ENCODE measurements at places on chromosomes 13 and 19.
A peak's percentile ranks its signal among the peaks of the same experiment; 100 is the strongest.

DNA sequence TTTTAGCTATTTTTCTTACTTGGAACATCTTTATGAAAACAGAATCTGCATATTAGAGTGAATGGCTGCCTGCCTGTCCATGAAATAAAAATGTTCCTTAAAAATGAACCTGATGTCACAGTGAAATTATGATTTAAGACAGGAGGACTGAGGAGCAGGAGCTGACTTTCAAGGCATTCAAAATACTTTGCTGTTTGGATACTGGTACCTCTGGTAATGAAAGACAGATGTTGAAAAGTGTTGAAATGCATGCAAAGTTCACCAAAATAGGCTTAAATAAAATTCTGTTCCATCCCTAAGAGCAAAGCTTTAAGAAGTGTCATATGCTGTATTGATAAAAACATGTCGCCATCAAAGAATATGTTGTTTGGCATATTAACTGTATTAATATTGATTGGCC, 1.7 kb downstream of the ARHGEF7 start:
- DNase-seq, result no peak

DNA sequence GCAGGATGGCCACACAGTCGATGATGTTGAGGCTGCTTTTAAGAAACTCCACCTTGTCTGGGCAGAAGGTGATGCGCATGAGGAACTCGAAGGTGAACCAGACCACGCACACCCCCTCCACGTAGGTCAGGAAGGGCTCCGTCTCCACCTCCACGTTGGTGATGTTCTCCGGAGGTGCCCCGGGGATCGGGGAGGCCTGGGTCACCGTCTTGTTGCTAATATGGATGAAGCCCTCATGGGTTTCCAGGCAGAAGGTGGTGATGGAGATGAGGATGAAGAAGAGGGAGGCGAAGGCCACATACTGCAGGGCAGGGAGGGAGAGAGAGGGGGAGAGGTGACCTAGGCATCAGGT, 5.4 kb downstream of the KCNC3 start:
- DNase-seq, result no peak

DNA sequence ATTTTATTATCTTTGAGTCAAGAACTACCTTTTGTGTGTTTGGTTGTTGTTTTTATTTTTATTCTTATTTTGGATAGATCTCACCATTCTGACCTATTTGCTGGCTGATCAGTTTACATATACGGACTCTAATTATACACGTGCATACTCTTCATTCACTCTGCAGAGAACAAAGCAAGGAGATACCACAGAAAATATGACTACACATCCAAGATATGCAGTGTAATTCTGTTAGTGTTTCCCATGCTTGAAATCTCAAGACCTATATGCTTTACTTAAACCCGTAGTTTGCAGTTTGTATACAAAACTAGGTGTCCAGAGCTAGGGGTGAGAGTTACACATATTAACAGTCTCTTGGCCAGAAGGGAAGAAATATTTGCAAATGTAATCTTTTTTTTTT, 205.5 kb downstream of the DCLK1 start:
- no peak for DNase-seq

GRCh38 chr13:109105899-109106298, 476.5 kb downstream of the MYO16 start:
- no peak for DNase-seq

DNA sequence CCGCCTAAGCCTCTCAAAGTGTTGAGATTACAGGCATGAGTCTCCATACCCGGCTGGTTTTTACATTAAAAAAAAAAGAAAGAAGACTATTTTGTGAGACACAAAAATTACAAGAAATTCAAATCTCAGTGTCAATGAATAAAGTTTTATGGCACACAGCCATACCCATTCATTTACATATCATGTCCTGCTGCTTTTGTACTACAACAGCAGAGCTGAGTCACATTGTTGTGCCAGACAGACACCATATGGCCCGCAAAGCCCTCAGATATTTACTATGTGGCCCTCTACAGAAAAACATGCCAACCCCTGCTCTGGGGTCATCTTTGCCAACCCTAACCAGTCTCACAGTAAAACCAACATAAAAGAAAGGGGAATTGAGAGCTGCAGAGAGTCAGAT, 5.3 kb downstream of the SMIM7 start:
- DNase-seq, result no peak

- DNase-seq, result no peak
These were observed 45.9 kb downstream of the XPO4 start for GRCh38 chr13:20856650-20857049.

GRCh38 chr13:114142640-114143490, 10.4 kb upstream of the RASA3 start:
- DNase-seq, result peak; percentile 49

GRCh38 chr19:32164384-32164992, 180.9 kb upstream of the ZNF507 start:
- no peak for DNase-seq

- DNase-seq, result no peak
These were observed 242.2 kb upstream of the SGCG start for GRCh38 chr13:22938576-22938975.

DNA sequence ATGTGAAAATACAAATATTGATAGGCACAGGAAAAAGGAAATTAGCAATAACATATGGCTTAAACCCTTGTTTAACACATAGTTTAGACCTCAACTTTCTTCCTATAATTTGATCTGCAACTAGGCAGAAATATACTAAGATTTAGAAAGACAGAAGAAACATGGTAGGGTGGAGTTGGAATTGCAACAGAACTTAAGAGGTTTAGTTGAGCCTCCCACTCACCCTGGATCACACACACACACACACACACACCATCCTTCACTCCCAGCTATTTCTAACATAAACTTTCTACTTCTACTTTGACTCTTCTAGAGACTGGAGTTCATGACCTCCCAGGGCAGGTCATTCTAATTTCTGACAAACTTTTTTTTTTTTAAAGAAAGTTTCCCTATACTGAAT, 47.4 kb downstream of the FLT3 start:
- DNase-seq, result no peak
